ENCODE measurements at places on chromosomes 16 and 17.

GRCh38 chr16:86549893-86550190 is 5.2 kb downstream of the MTHFSD start:
- no peak for DNase-seq

GRCh38 chr17:81223762-81224130 is 981 bp upstream of the CEP131 start:
- DNase-seq = no peak

GRCh38 chr16:8716592-8716991 is 42.2 kb downstream of the ABAT start:
- no peak for DNase-seq

DNA sequence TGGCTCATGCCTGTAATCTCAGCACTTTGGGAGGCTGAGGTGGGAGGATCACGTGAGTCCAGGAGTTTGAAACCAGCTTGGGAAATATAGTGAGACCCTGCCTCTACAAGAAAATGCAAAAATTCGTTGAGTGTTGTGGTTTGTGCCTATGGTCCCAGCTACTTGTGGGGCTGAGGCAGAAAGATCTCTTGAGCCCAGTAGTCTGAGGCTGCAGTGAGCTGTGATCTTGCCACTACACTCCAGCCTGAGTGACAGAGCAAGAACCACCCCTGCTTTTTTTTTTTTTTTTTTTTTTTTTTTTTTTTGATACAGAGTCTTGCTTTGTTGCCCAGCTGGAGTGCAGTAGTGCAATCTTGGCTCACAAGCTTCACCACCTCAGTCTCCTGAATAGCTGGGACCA is 34.0 kb downstream of the ITGB3 start:
- DNase-seq = no peak

DNA sequence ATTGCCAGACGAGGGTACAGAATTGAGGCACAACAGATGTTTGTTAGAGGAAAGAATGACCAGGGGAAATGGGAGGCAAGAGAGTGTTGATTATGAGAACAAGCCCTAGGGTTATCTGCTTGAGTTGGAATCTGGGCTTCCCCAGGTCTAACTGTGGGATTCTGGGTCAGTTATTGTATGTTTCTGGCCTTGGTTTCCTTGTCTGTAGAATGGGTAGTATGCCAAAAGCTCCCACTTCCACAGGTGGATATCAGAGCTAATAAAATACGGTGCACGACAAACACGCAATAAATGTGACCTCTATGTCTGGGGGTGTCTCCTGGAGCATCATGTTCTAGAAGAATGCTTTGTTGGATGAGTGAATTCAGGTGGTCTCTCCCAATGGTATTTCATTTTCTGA is 517 bp downstream of the TMC5 start:
- no peak for DNase-seq

- no peak for DNase-seq
Measured at GRCh38 chr17:73957564-73957963, 245.9 kb upstream of the RPL38 start.
